ENCODE measurements at places on chromosomes 5 and 9.

GRCh38 chr5:124698770-124699169 is 47.7 kb downstream of the ZNF608 start:
- no peak for DNase-seq

DNA sequence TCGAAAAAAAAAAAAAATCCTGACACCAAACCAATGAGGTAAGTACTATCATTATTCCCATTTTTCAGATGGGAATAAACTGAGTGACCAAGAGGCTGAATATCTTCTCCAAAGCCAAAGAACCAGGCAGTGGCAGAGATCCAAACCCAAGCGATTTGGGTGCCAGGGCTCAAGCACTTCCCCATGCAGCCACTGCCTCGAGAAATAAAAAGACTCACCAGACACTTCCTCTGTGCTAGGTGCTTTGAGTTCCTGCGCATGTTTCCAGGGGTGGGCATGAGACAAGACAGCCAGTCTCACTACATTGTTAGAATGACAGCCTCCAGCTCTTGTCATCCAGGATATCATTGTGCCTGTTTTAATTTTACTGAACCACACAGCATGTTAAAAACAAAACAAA is 2.3 kb upstream of the RPL26L1 start:
- no peak for DNase-seq

- no peak for DNase-seq
Measured at GRCh38 chr5:93431250-93431649, 149.8 kb downstream of the NR2F1-AS1 start.

DNA sequence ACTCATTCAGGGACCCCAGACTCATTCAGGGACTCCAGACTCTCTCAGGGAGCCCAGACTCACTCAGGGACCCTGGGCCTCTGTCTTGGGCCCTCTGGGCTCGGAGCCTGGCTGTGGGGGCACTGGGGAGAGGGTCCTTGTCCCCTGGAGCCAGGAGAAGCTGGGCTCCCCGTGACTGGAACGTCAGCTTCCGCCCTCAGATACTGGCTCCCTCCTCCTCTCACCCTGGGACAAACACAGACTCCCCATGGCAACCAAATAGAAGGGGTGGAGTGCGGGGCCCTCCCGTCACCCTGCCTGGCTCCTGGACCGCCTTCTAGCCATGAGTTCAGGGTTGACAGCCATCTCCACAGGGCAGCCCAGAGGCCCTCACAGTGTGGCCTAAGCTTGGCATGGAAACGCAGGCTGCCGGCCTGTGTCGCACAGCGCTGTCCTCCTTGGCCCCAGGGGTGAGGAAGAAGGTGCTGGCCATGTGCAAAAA is 27.6 kb downstream of the ZDHHC11B start:
- DNase-seq, result no peak

- no peak for DNase-seq
Measured at GRCh38 chr9:105639936-105640335, 22.3 kb upstream of the TAL2 start.

GRCh38 chr5:1325191-1325741 is 19.6 kb downstream of the CLPTM1L start:
- DNase-seq, result no peak

DNA sequence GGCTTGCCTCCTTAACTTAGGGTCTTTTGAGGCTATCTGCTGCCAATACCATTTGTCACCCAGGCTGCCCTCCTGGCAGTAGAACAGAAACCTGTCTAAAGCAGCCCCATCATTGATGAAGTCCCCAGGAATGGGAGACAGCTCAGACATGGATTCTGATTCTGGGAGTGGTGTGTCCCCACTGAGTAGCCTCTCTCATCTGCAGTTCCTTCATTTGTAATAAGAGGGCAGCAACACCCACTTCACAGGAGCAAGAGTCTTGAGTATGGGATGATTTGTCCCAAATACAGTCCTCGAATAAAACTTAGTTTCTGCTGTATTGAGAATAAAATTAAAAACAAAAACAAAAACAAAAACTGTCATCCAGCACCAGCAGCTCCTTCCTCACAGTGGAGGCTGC is 167.6 kb downstream of the ASTN2 start:
- DNase-seq, result no peak

- DNase-seq, result no peak
Measured at GRCh38 chr5:156385416-156385815, 58.5 kb downstream of the SGCD start.

DNA sequence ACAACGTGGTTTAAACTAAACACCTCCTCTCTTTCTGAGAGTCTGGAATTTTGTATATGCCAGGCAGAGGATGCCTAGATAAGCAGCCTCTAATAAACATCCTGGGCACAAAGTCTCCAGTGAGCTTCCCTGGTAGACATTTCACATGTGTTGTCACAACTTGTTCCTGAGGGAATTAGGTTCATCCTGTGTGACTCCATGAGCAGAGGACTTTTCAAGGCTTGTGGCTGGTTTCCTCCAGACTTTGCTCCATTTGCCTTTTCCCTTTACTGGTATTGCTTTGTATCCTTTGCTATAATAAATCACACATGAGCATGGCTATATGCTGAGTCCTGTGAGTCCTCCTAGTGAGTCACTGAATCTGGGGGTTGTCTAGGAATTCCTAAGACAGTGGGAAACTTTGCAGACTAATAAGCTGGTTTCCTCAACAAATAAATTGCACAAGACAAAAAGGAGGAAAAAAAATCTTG is 77.4 kb downstream of the NR2F1-AS1 start:
- DNase-seq, result no peak

GRCh38 chr5:120396186-120396585 is 67.9 kb upstream of the PRR16 start:
- DNase-seq, result no peak

All from GM12891 (cell line).